Endothelial cell (in vitro differentiated cells): ENCODE measurements at places on chromosomes 6 and 20.

DNA sequence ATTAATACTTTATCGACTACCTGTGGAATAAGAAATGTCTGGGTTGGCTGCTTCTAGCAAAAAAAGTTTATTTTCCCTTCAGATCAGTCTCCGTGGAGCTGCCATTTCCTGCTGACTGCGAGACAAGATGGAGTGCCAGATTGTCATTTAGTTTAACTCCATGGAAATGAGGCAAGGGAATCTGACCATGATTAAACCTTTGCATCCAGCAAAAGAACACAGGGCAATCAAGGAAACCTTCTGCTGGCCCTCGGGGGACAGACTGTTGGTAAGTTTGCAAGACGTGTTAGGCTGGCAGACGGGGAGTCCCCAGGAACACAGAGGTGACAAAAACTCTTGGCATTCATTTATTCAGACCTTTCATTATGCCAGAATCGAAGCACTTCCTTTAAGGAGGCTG lies 52.2 kb upstream of the SPACA1 start:
- DNase-seq: no peak

- DNase-seq: no peak
Measured at GRCh38 chr20:14984768-14985622, 647.6 kb upstream of the FLRT3 start.

- no peak for DNase-seq
Measured at GRCh38 chr6:112360498-112360897, 13.4 kb downstream of the RFPL4B start.

DNA sequence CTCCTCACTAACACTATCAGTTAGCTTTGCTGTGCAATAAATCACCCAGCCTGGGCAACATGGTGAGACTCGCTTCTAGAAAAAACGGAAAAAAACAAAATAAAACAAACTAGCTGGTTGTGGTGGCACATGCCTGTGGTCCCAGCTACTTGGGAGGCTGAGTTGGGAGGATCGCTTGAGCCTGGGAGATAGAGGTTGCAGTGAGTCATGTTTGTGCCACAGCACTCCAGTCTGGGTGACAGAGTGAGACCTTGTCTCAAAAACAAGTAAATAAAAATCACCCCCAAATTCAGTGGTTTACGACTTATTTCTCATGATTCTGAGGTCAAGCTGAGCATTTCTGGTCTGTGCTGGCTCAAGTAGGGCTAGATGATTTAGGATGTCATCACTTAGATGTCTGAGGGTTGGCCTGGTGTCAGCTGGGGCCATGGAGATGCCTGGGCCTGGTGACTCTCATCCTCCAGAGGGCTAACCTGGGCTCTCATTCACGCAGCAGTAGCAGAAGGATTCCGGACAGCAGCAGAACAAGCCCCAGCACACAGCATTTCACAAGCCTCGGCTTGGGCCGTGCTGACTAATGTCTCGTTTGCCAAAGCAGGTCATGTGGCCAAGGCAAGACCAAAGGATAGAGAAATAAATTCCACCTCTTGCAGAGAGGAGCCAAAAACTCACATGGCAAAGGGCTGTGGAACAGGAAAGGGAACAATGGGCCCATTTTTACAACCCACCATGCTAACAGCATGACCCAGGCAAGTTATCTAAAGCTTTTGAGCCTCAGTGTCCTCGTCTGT lies 32.5 kb downstream of the MGME1 start:
- no peak for DNase-seq

- DNase-seq: no peak
Measured at GRCh38 chr6:156701966-156702365, 75.2 kb upstream of the ARID1B start.

GRCh38 chr6:55818482-55818881 lies 56.9 kb downstream of the BMP5 start:
- DNase-seq: no peak

GRCh38 chr20:58604128-58604881 lies 46.8 kb upstream of the STX16 start:
- DNase-seq: no peak

- no peak for DNase-seq
Measured at GRCh38 chr6:104108634-104109033, 751.1 kb downstream of the HACE1 start.

GRCh38 chr20:39993742-39994141 lies 695.3 kb downstream of the MAFB start:
- no peak for DNase-seq

- no peak for DNase-seq
Measured at GRCh38 chr6:16190214-16190613, 48.2 kb upstream of the GMPR start.

GRCh38 chr6:42140032-42140431 lies 2.4 kb downstream of the C6orf132 start:
- DNase-seq: no peak

- no peak for DNase-seq
Measured at GRCh38 chr6:153616506-153616905, 422.5 kb upstream of the OPRM1 start.

DNA sequence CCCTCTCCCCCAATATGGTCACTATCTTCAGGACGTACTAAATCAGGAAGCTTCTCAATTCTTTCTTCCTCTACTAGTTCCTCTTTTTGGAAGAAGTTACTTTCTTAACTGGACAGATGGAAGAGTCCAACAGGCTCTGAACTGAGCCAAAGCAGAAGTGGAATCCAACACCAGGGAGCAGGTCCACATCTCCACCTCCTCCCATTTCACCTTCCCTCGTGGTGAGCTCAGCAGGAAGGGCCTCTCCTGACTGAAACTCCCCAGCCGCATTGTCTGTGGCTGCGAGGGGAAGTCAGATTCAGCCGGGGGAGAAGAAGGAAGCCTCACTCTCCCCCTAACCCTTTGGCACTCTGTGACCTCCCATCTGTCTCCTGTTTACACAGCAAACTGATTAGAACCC lies 63.8 kb upstream of the UST start:
- DNase-seq: no peak

GRCh38 chr6:154241581-154241980 lies 115.0 kb downstream of the IPCEF1 start:
- no peak for DNase-seq

DNA sequence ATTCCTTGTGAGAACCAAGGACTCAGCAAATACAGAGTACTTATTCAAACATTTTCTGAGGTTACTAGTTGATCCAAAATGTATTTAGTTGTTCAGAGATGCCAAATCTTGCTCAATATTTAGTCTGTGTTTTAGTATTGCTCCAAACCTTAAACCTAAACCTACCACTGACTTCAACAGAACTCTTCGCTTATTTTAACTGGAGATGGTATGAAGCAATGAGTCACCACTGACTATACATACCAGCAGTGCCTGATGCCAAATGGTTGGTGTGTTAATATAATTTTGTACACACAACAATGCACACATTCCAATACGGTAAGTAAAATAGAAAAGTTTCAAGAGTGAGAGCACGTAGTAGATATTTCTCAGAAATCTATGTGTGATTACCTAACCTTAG lies 1.9 kb upstream of the SPTLC3 start:
- no peak for DNase-seq

DNA sequence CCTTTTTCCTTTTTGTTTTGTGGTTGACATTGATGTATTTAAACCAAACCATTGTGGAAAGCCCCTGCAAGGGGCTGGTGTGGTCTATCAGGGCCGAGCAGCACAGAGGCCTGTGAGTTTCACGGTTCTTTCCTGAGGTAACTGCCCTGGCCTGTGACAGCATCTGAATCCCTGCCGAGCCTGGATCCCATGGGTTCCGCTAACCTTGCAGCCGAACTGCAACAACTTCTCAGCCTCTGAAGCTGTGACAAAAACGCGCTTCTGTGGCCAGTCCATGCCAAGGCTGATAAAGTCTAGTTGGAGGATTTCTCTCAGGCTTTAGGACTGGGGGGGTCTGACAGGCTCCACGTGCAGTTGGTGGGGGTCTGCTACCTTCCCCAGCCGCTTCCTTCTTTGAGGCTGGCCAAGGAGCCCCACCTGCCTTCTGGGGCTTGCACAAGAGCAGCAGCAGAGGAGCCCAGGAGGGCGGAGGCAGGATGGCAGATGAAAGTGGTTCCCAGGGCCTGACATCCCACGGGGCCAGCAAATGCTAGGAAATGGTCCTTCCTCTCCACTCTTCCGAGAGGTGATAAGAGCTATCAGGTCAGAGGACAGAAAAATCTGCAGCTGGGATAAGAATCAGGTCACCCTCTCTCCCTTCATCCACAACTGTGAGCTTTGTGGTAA lies 150.9 kb downstream of the PREX1 start:
- DNase-seq: no peak

- no peak for DNase-seq
Measured at GRCh38 chr20:48957053-48957481, 35.6 kb downstream of the ARFGEF2 start.

GRCh38 chr6:128305976-128306375 lies 214.4 kb downstream of the PTPRK start:
- no peak for DNase-seq

- DNase-seq: no peak
Measured at GRCh38 chr20:44706301-44707017, 8.7 kb upstream of the CCN5 start.

GRCh38 chr20:25042531-25043498 lies 15.1 kb downstream of the ACSS1 start:
- peak; percentile 46 for DNase-seq

- peak; percentile 52 for DNase-seq
Measured at GRCh38 chr6:43771210-43771857, 1.3 kb downstream of the VEGFA start.

GRCh38 chr6:113644861-113645575 lies 212.1 kb upstream of the MARCKS start:
- no peak for DNase-seq

DNA sequence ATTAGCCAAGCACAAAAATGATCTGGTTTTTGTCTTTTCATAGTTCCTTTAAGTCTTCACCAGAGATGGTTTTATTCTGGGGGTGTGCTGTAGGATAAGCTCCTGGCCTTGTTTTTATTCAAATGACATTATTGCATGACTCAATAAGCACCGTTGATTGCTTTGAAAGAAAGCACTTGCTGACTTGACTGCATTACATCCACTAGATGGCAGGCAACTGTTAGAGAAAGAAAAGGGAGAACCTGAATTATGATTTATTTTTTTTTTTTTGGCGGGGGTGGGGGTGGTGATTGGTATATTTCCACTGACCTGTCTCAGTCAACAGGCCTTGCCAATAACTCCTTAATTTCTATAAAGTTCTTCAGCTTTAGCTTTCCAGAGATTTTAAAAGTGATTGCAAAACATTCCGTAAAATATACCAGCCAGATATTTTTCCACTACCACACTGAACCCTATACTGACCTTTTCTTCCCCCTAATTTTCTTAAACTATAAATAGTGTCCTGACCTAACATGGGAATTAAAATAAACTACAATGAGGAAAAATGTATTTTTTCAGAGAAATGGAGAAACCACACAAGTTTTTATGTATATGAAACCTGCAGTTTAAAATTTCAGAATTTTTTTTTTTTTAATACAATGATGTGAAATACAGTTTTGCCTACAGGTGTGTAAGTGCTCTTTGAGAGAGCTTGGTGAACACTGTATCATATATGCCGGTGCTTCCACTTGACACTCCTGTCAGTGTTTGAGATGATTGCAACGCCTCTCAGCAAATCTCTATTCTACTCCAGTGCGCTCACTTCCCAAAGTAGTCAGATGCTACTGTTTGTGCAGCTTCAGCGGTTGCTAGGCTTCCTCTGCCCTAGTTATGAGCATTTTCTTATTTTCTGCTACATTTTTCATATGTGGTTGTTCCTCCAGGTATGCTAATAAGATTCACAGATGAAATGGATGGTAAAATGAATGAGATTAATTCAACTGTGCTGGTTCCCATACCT lies 274.3 kb downstream of the CD109 start:
- no peak for DNase-seq

DNA sequence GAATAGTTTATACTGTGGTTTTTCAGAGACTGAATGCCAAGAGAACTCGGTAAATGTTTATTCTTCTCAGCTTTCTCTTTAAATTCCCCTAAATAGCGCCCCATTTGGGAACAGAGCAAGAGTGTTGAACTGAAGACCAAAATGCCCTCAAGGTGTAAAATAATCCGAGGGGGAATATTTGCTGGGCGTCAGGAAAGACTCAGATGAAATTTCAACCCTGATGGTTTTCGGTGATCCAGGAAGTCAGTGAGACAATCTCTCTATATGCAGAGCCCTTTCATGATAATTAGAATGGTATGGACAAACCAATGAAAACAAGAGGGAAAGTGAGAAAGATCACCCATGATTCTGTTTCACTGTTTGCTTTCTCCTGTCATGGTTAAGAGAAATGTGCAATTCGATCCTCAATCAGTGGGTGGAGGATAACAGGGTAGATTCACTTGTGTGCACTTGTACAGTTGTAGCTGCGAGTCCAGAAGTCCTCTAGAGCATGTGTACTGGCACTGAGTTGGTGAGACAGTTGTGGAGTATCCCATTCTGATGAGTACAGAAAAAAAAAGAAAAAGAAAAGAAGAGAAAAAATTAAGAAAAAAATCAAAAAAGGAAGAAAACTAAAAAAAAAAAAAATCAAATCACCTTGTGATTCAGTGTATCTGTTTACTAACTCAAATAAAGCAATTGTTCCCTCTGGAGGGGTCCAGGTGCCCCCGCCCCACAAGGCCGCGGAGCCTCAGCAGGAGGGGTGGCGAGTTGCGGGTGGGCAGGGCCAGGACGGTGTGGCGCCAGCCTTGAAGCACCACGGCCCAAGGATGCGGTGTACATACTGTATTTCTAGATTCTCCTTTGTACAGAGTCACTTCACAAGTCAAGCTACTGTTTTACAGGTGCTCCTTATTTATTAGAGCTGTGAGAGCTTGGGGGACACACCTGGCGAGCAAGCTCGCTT lies 164.9 kb downstream of the SCML4 start:
- no peak for DNase-seq

- no peak for DNase-seq
Measured at GRCh38 chr6:53944091-53944490, 149.3 kb downstream of the LRRC1 start.

DNA sequence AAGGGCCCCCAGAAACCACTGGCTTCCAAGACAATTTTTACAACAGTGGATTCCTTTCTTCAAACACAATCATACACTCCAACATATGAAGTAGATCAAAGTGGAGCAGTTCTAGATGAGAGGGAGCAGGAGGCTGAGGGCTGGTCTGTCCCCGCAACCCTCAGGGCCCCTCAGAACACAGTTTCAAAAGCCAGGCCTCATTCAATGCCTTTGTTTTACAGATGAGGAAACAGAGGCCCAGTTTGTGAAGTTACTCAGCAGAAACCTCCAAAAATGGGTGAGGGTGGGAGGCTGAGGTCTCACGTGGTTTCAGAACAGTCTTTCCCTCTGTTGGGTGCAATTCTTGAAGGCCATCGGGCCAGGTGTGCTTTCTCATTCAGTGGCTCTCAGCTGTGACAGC lies 134.9 kb downstream of the SCML4 start:
- DNase-seq: no peak

GRCh38 chr20:48995589-48995988 lies 50.5 kb upstream of the CSE1L start:
- DNase-seq: no peak

DNA sequence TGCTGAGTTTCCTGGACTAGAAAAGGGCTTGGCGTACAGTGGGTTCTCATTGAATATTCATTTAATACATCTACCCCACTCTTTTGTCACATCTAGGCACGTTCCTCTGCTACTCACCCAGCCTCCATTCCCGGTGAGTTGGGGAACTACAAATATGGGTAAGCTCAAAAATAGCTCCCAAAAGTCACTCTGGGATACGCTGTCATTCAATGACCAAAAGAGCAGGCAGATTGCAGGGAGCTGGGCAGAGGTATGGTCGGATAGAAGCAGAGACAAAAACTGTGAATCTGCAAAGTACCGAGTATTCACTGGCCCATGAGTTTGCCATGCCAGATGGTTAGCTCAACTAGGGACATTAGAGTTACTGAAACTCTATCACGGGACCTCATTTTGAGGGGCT lies 103.9 kb upstream of the SASH1 start:
- no peak for DNase-seq
